ENCODE measurements at places on chromosomes 4 and X. TPM values are rescaled to one million over a fixed set of nuclear protein-coding genes. Genes with fewer than 3 reads are reported as not detected.

- no peak for DNase-seq
Observed at GRCh38 chr4:14568351-14568750, 433.9 kb upstream of the CPEB2 start.

GRCh38 chrX:11672213-11672612 is 6.5 kb upstream of the ARHGAP6 start:
- DNase-seq: no peak

GRCh38 chrX:85359051-85359450 is 20.4 kb downstream of the POF1B start:
- no peak for DNase-seq

DNA sequence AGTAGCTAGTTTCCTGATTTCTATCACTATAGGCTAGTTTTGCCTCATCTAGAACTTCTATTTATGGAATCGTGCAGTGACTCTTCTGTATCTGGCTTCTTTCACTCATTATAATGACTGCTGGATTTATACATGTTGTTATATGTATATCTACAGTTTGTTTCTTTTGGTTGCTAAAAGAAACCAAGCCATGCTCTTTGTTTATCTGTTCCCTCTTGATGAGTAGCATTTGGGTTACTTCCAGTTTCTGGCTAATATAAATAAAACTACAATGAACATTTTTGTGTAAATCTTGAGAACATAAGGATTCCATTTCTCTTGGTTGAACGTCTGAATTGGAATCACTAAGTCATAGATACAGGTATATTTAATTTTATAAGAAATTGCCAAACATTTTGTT is 73.9 kb downstream of the ARHGAP24 start:
- no peak for DNase-seq

DNA sequence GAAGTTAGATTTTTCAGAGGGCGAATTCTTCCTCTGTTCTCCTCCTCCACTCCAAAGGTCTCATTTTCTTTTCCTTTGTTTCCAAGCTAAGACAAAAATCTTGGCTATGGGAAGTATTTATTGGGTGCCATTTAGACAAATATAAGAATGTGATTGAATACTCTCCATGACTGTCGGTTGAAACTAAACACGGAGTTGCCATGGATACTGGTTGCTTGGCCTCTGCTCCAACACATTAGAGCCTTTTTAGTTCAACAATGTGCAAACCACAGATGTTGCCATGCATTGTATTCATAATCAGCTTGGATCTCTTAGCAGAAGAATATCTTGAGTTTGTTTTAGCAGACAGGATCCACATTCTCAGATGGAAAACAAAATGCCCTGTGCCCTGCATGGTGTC is 366.5 kb upstream of the LCORL start:
- DNase-seq: no peak

The TRIM60 gene
- not detected for total RNA-seq

The GAGE13 gene
- total RNA-seq: not detected

DNA sequence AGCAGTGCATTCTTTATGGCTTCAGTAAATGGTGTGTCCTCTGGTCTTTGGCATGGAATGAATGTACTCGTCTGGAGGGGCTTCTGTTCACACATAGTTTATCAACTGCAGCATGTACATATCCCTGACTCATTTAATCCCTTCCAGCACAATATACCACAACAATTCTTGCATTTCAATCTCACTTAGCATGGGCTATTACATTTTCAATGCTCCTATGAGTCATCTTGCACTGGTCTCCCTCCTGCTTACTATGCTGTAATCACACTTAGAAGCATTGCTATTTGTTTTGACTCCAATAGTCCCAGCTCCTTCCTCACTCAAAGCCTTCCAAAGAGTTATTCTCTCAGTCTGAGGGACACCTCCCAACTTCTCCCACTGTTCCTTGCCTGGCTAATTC is 180.9 kb upstream of the NUDT10 start:
- no peak for DNase-seq

DNA sequence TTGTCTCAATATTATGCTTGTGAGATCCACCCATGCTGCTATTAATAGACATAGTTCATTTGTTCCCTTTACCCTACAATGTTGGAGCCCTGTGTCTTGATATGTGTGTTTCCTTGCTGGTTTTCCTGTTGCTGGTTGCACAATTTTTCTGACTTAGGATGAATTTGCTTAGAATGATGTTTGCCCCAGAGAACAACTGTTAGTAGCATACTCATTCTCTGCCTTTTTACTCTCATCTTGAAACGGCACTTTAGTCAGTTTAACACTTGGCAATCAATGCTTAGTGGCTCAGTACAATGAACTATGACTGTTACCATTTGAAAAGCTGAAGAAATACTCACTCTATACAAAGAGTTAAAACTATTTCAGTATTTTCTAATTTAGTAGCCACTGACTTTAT is 158.8 kb upstream of the NDST4 start:
- DNase-seq: no peak

DNA sequence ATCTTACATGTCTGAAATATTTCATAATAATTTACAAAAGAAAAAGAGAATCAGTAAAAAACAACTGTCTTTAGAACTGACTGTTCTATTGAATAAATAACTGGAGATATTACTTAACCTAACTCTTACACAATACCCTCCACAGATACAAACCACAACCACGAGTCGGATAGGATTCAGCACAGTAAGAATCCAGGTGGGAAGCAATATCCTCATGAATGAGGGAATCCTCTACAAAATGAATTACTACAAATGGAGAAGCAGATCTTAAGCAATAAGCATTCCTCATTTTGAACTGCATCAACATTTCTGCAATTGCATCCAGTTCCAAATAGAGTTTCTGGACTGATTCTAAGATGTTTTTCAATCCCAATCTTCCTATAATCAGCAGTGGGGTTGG is 227.1 kb downstream of the SH2D1A start:
- DNase-seq: no peak

- DNase-seq: no peak
Observed at GRCh38 chr4:59060895-59061294, 1950.7 kb upstream of the IGFBP7 start.

GRCh38 chrX:4397471-4397870 is 684.0 kb upstream of the PRKX start:
- no peak for DNase-seq

DNA sequence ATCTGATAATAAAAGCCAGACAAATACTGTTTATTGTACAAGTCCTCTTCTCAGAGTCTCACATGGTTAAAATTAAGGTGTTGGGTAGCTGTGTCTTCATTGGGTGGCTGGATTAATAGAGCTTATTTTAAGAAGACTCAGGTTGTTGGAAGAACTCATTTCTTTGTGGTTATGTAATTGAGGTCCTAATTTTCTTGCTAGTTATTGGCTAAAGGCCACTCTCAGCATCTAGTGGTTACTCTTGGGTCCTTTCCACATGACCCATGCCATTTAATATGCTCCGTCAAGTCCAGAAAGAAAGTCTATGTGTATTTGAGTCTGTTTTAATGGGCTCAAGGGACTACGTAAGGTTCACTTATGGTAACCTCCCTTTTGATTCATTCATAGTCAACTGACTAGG is 1668.6 kb upstream of the AGA start:
- DNase-seq: no peak

DNA sequence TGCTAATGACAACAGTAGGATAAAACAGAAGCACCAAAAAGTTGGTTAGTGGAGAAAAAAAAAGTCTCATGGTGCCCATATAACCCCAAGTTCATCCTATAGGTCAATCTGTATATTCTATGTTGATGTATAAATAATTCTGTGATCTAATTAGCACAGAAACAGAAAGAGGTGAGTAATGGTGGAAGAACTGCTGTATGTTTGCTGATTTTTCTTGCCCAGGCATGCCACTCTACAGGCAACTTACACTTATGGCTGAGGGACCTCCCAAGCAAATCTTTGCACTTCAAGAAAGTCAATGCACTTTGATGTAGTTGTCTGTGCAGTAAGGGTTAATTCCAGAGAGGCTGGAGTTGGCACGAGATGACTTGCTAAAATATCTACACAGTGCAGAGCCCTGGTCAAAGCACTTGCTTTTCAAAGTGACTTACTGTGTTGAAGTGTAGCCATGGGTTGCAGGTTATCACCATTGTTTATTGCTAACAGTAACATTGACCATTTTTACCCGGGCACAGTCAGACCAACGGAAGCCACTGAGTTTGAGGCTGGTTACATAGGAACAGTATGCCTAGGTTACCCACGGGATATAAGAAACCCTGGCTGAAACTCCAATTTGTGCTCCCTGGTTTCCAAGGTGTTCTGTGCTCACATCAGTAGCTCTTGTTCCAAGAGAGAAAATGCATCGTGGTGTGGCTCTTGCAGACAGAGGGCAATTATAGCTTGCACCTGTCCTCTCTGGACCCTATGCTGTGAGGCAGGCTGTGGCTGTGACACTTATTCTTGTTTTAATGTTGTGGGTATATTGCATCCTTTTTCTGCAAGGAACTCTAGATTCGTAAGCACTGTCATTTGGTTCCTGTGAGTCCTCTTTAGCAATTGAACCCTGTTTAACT is 141.3 kb upstream of the FTHL17 start:
- no peak for DNase-seq

The LDOC1 gene
- 1.5 TPM for total RNA-seq

DNA sequence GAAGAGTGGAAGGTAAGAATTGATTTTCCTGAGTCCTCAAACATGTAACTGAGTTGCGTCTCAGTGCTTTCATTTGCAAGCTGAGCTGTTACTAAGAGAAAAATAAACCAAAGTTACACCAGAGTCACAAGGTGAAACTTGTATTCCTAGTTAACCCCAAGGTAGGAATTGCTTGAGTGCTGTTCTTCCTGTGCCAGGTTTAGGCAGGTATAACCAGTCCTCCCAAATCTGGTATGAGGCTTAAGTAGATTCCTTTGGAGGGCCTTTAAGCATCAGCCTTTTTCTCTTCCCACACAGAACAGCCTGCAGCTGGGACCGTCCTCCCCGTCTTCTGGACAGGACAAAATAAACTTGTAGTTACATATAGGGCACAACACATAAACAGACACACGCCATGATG is 2.3 kb upstream of the BTC start:
- DNase-seq: no peak

The PNCK gene
- not detected for total RNA-seq

The CXorf65 gene
- total RNA-seq: not detected

- no peak for DNase-seq
Observed at GRCh38 chrX:131801066-131801465, 222.0 kb upstream of the STK26 start.

The GAGE12E gene
- not detected for total RNA-seq

The RBM47 gene
- 52.1 TPM for total RNA-seq

DNA sequence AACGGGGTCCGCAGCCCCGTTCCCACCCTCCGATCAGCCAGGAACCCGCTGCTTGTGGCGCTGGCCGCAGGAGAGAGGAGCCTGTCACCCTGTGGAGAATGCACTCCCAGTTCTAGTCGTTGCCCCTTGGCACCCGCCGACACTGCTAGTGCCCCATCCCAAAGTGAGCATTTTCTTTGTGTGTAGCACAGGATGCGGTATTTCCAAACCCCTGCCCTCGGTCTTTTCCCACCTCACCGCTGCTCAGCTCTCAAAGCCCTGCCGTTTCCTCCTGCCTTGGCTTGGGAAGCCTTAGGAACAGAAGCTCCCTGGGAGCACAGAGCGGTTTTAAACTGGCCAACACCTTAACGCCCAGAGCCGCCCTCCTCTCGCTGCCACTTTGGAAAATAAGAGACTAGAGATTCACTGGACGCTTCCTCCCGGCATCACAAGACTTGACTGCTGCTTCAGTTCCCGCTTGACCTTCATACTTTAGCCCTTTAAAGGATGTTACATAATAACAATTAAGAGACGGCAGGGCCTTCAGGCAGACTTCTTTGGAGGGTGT is 772 bp downstream of the CYP4V2 start:
- DNase-seq: peak; percentile 58

- no peak for DNase-seq
Observed at GRCh38 chrX:72020788-72021187, 110.1 kb downstream of the NHSL2 start.

The GAGE12H gene
- not detected for total RNA-seq

The PDLIM5 gene
- 135 TPM for total RNA-seq

DNA sequence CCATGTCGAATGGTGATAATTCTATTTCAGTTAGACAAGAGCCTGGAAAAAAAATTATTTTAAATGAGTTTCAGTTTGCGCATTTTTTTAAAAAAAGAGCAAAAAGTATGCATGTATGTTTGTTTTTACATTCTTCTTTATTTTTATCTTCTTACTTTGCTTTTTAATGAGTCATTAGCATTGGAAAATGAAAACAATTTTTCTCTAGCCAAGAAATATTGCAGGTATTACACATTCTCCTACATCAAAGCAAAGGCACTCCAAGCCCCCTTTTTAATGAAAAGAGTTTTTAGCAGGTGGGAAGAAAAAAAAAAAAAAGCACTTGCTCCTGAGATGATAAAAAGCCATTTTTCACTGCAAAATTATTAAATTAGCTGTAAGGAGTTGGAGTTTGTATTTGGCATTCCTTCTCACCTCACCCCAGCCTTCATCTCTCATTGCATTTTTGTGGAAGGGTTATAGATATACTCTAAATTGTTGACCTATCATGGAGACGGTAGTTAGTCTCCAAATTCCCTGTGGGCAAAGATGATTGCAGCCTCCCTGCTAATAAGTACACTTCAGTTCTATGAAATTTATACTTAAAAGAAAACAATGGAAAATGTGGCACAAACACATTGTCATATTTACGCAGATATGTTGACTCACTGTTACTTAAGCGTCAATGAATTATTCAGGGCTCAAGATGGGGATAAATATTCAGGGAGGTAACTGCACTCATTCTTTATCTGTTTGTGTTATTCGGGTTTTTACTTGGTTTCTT is 43.8 kb downstream of the PALLD start:
- DNase-seq: no peak

GRCh38 chr4:2804449-2804972 is 11.6 kb downstream of the SH3BP2 start:
- DNase-seq: no peak

- no peak for DNase-seq
Observed at GRCh38 chr4:26931966-26932365, 71.3 kb downstream of the STIM2 start.

GRCh38 chrX:19748896-19749680 is 138.3 kb downstream of the SH3KBP1 start:
- DNase-seq: no peak

DNA sequence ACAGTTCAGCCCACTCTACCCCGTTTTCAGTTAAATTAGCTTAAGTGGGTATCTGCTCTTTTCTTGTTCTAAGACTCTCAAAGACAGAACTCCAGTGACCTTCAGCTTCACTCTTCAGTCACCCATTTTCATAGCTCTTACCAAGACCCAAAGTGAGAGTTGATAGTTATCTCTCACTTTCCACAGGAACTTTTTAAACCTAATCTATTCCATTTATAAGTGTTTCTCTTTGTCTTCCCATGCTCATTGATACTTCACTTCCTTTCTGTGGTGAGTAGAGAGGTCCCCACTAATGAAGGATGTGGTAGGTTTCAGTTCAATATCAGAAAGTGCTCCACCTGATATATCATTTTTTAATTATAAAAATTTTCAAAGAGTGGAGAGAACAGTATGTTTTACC is 33.4 kb downstream of the COX18 start:
- DNase-seq: no peak

The TLR6 gene
- 2.5 TPM for total RNA-seq

The NEUROG2 gene
- total RNA-seq: not detected

DNA sequence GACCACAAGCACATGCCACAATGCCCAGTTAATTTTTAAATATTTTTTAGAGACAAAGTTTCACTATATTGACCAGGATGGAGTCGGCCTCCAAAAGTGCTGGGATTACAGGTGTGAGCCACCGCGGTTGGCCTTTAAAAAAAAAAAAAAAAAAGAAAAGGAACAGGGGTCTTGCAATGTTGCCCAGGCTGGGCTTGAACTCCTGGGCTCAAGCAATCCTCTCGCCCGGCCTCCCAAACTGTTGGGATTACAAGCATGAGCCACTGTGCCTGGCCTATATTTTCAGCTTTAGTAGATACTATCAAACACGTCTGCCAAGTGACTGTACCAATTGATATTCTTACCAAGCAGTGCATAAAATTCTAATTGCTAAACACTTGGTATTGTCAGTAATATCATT is 8.8 kb downstream of the UGDH start:
- DNase-seq: no peak
